Pons (tissue), 1 donor: ENCODE measurements at places on chromosomes 13 and 19.

DNA sequence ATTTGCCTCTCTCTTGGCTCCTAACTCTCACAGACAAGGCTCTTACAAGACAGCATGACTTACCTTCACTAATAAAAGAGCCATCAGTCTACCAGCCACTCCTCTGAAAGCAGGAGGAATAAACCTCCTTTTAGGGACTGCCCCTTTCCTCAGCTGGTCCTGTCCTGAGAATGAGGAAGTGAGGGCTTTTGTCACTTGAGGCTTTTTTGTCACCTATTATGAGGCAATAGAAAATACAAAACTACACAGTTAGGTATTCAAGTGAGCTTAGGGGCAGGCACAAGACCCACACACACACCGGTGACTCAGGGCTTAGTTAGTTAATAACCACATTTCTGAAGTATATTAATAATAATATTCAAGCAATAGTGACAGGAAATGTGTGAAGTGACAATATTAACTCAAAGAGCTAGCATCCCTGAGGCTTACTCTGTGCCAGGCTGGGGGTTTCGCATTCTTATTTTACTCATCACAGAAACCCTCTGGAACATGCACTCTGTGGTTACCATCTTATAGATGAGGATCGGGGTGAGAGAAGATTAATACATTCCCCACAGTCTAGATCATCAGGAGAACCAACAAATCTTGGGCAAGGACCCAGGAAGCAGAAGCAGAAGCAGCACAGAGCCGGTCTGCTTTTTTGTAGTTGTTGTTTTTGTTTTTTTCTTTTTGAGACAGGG is 379.9 kb downstream of the LIG4 start:
- DNase-seq = no peak

- DNase-seq = no peak
Measured at GRCh38 chr19:5205937-5206750, 134.5 kb downstream of the PTPRS start.

DNA sequence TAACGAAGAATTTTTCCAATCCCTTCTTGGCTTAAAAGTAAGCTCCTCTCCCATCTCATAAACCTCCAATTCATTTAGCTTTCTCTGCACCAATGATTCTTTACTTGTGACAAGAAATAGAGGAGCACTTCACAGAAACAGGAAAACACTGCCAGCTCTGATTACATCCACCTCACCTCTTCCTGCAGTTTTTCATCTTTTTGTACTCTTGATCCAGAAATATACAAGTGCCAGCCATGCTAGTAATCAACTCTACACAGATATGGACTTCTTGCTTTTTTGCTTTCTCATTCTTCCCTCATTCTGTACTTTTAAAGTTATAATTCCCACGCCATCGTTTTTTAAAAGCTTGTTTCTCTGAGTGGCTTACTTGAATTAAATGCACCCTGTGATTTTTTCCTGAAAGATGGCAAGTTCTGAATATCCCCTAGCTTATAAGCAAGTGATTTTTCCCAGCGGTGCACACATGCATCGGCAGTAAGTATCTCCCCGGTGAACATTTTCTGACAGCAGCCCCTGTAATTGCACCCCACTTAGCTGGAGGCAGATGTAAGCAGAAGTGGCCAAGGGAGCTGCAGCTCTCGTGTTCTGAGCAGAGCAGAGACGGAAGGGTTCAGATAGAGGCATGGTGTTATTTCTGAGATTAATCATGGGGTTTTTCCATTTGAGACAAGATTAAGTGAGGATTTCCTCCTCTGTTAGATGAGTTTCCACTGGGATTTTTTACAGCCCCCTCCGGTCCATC is 340.7 kb downstream of the SLC7A1 start:
- no peak for DNase-seq

DNA sequence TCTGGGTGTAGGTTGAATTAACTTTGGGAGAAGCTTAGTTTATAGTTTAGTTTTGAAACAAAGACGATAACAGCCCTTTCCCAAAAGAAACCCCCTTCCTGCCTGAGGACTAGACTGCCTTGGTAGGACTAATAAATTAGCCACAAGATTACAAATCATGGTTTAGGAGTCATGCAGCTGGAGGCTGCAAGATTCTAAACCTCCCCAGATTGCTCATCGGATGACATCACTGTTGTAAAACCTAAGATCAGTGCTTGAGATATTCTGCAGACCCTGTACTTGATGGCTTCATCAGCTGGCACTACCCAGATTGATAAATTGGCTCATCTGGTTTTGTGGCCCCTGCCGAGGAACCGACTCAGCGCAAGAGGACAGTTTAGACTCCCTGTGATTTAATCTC is 35.9 kb upstream of the MPHOSPH8 start:
- no peak for DNase-seq

DNA sequence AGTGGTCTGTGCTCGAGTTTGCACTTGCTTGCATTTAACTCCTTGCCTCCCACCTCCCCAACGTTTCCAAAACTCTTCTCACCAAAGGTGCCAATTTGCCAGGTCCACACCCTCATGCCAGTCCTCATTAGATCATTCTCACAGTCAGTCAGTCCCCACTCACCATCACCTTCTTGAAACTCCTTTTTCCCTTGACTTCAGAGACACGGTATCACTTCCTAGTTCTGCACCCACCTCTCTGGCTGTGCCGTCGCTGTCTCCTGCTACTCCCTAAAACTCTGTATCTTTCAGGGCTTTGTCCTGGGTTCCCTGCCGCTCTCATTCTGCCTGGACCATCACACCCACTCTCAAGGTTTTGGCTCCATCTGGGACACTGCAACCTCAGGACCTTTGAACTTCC is 19.6 kb downstream of the OLFM2 start:
- DNase-seq = no peak

GRCh38 chr13:94936633-94937032 is 224.3 kb upstream of the SOX21 start:
- no peak for DNase-seq

GRCh38 chr19:49348305-49349189 is 13.3 kb downstream of the CD37 start:
- DNase-seq = no peak
